NCI-H2227 treated with DMSO at 0.1 percent for 48 hours (cell line): ENCODE measurements at places on chromosomes 5 and 9.

GRCh38 chr5:143593723-143594122, 190.2 kb upstream of the NR3C1 start:
- DNase-seq: no peak

- DNase-seq: no peak
Observed at GRCh38 chr9:129385211-129385934, 207.3 kb upstream of the IER5L start.

DNA sequence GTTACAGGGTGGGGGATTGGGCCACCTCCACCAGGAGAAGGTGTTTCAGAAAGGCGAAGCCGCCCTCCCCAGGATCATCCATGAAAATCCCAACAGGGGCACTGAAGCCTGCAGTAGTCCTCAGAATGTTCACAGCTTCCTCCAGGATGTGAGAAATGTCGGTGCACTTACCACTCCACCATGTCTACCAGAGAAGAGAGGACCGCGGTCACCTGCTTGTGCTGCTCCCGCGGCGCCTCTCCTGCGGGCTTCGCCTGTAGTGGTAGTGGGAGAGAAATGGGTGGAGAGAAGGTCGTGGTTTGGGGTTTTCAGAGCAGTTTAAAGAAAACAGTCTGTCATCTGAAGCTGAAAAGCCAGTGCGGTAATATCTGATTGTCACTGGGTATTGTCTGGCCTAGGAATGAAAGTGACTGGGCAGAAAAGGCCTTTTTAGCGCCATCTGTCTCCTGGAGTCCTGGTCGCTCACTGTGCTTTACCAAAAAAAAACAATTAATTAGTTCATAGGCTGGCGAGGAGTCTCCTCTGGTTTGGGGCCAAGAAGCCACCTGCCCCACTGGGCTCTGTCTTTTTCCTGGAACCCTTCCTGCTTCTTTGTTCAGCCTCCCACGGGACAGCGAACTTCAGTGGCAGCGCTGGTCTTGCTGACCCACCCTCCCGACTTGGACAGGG, 23.0 kb upstream of the PPP1R26 start:
- no peak for DNase-seq

GRCh38 chr5:1474183-1474839, 29.1 kb upstream of the SLC6A3 start:
- DNase-seq: no peak

GRCh38 chr5:128539038-128539429, 989 bp upstream of the FBN2 start:
- no peak for DNase-seq
